Cortex of kidney (tissue), 1 donor: ENCODE measurements at places on chromosomes 6 and 20.

GRCh38 chr20:38203981-38204357 lies 38.9 kb upstream of the TGM2 start:
- DNase-seq = no peak

DNA sequence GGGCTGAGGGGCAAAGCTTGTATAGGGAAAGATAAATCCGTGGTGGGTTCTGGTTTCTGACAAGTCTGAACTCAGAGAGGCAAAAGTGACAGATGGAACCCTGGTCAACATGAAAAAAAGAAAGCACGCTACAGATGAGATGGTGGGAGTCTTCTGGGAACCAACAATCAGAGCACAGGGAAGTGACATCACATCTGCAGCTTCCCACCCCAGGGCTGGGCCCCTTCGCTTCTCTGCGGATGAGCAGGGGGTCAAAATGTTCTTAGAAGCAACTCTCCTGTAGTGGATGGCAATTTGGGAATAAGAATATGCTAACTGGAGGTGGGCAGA lies 129.2 kb upstream of the AKAP12 start:
- no peak for DNase-seq

GRCh38 chr6:21222656-21223055 lies 370.9 kb upstream of the SOX4 start:
- DNase-seq = no peak

DNA sequence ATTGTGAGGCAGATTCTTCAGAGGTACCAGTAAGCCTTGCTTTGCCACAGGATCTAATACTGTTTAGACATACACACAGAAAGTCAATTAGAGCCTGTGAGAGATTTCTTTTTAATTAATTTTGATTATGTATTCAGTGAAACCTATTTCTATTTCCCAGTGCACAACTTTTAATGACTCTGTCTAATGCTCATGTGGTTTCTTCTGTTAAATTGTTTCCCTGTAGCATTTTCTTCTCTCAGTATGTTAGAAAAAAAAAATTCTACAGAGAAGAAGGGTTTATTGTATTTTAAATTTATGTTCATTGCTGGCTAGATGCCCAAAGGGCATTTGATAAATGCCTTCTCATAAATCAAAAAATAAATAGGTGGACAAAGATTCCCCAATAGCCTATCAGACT lies 293.7 kb downstream of the C6orf118 start:
- no peak for DNase-seq

DNA sequence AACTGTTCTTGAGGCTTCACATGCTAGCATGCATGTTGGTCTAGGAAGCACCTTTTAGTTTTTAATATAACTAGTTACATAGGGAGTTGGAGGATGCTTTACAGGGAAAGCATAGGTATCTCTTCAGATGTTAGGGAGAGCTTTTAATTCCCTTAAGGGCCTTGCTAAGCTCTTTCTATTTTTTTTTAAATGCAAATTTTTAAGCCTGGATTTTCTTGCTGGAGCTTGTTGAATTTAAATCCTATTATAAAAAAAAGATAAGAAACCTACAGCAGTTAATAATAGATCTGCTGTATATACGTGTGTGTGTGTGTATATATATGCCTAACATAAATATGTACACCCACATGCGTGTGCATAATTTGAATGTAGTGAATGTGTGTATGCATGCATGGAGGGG lies 79.0 kb downstream of the FIG4 start:
- DNase-seq = no peak

DNA sequence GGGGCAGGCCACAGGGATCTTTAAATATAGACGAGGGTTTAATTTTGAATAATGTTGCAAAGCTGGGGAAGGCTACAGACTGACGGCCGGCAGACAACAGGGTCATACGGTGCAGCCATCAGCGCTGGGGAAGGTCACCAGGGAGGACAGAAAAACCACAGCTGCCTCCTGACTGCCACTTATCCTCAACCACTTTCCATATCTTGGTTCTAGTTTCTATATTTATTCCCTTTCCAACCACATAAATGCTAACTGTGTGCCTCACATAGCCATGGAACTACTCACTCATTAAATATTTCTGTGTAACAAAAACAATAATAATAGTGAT lies 85.7 kb upstream of the AGPAT4 start:
- no peak for DNase-seq

GRCh38 chr20:61442075-61442670 lies 190.1 kb downstream of the CDH4 start:
- DNase-seq = no peak

GRCh38 chr6:48031711-48032110 lies 79.3 kb downstream of the PTCHD4 start:
- DNase-seq = no peak

DNA sequence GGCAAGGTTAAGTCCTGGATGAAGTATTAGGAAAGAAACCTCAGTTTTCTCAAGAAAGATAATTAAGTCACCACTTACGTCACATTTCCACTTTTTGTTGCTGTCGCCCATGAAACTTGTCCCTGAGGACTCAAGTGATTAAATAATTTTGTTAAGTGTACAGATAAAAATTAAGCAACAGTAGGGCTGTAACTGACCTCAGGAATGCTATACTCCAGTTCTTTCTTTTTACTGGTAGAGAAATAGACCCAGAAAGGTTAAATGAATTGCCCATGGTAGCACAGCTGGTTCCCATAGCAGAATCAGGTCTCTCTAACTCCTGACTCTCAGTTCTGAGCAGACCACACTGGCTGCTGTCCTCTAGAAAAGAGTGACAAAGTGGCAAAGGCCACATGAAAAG lies 54.5 kb downstream of the CLIC5 start:
- no peak for DNase-seq

GRCh38 chr20:59589086-59589684 lies 15.2 kb upstream of the PHACTR3 start:
- DNase-seq = no peak

- no peak for DNase-seq
Measured at GRCh38 chr6:80940571-80940970, 811.9 kb downstream of the TENT5A start.

GRCh38 chr20:18985551-18985950 lies 172.0 kb downstream of the SCP2D1 start:
- DNase-seq = no peak

DNA sequence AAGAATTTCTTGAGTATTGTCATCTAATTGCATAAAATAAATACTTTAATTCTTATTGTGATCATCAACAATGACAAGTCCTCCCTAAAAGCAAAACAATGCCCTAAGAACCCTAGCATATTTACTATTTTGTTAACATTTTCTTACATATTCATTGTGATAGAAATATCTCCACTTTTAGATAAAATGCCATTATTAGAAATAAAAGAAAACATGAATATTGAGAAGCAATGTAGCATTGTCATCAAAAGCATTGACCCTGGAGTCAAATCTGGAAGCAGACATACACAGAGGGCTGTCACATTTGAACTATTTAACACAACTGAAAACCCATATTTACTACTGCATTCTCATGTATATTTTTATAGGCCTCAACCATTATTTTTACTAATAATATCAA lies 257.7 kb downstream of the SYNE1 start:
- no peak for DNase-seq

DNA sequence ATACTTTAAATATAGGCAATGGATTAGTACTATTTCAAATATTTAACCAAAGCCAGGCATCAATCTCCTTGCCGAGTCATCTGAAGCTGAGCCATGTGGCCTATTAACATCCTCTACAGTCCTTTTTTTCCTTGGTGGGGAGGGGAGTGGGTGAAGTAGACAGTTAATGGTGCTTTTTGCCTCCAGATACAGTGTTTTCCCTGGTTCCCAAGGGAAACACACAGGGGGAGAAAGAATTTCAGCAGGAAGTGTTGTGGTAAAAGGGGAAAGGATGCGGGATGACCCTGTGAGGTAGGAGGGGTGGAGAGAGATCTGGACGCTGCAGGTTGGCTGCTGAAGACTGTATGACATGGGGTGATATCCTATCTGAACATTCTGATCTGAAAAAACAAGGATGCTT lies 9.6 kb downstream of the CLDN20 start:
- DNase-seq = no peak

GRCh38 chr6:37525460-37526357 lies 26.0 kb upstream of the CCDC167 start:
- no peak for DNase-seq

- DNase-seq = no peak
Measured at GRCh38 chr20:49700411-49701185, 13.1 kb downstream of the B4GALT5 start.
